ENCODE measurements at places on chromosomes 1 and 21.

DNA sequence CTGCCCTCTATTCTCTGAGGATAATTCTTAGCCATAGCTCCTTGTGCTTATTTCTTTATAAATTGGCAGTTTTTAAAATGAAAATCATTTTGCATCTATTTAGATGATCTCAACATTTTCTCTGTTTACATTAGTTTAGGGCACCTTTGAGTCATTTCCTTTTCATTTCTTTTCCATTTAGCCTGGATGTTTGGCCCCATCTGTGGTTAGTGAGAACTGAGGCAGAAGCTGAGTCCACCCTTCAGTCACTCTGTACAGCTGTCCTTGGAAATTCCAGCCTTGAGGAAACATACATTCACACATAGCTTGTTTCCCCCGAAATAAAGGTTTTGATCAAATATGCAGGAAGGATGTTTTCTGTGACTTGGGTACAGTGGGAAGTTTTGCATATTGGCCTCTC, 123.7 kb downstream of the NTNG1 start:
- no peak for DNase-seq

GRCh38 chr1:240486611-240487010, 125.3 kb downstream of the GREM2 start:
- DNase-seq = no peak

DNA sequence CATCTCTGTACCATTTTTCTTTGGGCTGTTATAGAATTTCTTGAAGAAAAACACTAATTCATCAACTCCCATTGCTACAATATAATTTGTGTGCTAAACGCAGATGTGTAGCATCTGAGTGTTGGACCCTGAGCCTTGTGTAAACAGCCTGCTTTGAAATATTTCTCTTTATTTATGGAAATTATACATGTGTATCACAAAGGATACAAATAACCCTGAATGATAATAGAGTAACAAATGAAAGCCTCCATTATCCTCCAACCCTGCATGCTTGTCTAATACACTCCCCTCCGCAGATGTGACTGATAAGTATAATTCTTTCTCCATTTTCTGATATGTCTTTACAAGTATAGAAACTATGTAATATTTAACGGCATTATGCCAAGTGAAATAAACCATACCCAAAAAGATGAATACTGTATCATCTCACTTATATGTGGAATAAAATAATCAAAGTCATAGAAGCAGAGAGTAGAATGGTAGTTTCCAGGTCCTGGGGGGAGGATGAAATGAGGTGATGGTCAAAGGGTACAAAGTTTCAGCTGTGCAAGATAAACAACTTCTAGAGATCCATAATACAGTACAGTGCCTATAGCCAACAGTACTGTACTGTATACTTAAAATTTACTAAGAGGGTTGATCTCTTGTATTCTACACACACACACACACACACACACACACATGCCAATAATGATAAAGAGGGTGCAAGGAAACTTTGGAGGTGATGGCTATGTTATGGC, 2.8 kb upstream of the ADAM30 start:
- no peak for DNase-seq

DNA sequence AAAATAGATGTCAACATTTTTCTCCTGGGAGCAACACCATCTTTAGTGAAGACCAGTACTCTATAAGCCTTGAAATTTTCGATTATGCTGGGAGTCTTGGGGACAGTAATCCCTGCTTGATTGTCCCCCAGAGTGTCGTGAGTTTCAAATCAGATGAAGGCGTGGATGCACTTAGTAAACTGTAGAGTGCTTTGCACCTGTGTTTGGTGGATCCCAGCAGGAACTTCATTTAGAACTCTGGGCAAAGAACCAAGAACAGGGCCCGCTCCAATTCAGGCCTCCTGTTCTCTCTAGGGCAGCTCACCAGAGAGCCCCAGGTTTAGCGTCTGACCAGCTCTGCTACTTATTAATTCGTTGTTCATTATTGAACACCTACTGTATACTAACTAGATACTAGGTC, 1.5 kb downstream of the GPX7 start:
- DNase-seq = no peak

DNA sequence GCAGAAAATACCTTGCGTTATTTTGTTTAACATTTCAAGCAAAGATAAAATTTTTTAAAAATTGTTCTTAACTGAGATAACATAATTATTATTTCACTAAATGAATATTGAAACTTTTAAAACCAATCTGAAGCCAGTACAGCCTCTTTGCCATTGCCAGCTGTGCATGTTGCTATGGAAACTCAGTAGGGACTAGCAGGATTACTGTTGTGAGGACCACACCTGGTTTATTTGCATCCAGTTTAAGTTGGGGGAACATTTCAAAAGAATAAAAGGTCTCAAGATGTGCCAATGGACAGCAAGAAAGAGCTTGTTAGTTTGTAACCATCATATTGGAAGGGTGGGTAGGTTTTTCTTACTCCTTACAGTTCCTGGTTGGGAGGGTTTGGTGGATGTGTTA, 80.7 kb downstream of the POU2F1 start:
- no peak for DNase-seq
